ENCODE measurements at places on chromosomes 16 and 17. TPM values are rescaled to one million over a fixed set of nuclear protein-coding genes. Genes with fewer than 3 reads are reported as not detected.
A peak's percentile ranks its signal among the peaks of the same experiment; 100 is the strongest.

GRCh38 chr17:68057531-68057952 is 22.0 kb downstream of the KPNA2 start:
- peak; percentile 65 for DNase-seq

- DNase-seq, result no peak
Observed at GRCh38 chr16:51565184-51565583, 414.1 kb upstream of the SALL1 start.

DNA sequence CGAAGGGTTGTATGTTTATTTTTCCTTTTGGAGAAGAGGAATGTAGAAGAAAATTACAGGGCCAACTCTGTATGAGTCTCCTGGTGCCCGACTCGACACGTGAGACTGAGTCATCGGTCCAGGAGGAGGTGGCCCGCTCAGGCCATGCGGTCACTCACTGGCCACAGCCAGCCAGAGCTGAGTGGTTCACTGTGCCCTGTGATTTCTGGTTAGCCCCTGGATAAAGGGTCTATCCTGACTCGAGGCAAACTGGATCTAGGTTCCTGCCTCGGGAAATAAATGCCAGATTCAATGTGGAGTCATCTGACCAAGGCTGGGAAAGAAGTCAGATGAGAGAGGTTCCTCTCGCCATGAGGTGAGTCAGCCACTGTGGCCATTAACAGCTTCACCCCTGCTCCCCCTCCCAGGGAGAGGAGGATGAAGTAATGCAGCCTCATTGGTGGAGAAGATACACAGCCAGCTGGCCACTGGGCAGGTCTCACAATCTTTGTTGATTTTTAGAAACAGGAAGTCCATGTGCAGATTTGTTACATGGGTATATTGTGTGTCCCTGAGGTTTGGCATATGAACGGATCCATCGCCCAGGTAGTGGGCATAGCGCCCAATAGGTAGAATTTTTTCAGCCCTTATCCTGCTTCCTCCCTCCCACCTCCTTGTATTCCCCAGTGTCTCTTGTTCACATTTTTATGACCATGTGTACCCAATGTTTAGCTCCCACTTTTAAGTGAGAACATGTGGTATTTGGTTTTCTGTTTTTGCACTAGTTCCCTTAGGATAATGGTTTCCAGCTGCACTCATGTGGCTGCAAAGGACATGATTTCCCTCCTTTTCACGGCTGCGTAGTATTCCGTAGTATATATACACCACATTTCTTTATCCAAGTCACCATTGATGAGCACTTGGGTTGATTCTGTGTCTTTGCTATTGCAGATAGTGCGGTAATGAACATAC is 21.7 kb upstream of the USP36 start:
- peak; percentile 97 for DNase-seq

DNA sequence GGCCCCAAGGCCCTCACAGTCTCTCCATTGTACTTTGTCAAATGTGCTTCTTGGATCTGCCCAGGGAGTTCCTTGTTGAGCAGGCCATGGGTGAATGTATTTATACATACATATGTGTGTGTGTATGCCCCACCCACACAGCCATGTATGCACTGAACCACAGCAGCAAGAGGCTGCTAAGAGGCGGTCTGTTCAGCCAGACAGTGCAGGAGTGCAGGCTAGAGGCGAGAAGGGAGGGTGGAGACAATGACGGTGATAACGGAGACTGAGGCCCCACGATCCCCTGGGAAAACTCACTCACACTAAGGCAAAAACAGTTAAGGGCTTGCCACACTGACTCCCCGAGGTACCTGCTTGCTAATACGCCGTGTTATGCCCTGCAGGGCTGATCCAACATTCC is 151.0 kb upstream of the CDC42EP4 start:
- no peak for DNase-seq

- no peak for DNase-seq
Observed at GRCh38 chr17:32357615-32358014, 7.7 kb downstream of the ZNF207 start.

The ALDH3A1 gene
- total RNA-seq, result not detected

GRCh38 chr16:72481419-72481818 is 309.5 kb upstream of the PMFBP1 start:
- DNase-seq, result peak; percentile 82

The NT5C3B gene
- 38.5 TPM for total RNA-seq

The KCNJ18 gene
- total RNA-seq, result not detected

DNA sequence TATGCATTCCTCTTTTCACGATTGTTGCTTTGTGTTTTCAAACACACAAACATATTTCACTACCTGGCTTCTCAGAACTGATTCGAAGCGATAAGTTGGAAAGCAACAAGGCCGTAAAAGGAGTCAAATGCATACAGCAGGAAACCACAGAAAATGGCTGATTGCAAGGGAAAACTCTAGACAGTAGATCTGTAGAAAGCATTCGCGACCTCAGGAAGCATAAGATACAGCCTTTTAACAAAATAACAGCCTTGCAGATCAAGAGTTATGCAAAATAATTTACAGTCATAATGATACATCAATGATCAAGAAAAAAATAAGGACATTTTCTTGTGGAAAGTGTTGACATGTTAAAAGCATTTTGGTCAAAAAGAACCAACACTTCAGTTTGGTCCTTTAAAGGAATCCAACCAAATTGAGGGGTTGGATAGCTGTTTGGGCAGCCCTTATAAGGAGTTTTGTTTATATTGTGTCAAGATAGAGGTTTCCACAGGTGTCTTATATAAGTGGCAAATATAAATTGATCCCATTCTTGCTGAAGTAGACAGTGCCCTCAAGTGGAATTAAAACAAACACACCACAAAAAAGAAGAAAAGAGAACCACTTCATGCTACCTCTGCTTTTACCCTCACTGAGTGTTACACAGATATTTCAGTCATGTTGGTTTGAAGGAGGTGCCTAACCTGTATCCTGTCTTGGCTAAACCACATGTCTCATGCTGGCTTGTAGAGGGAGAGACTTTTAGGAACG is 5.5 kb downstream of the CYLD start:
- peak; percentile 35 for DNase-seq

The TOX3 gene
- not detected for total RNA-seq

- no peak for DNase-seq
Observed at GRCh38 chr17:62981933-62982332, 15.9 kb downstream of the TANC2 start.

GRCh38 chr16:54361246-54361645 is 74.7 kb upstream of the IRX3 start:
- no peak for DNase-seq

DNA sequence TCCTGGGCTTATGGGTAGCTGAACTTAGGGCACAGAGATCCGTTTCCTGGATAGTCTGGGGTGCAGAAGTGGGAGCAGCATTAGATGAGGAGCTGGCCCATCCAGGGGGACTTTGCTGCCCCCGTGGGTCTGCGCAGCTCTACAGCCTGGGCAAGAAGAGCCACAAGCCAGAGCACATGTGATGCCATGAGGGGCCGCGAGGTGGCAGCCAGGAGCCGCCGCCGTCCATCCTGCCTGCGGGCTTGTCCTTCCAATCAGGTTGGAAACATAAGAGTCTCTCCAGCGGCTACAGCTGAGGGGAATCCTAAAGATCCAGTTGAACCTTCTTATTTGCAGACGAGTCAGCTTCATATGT is 21.9 kb downstream of the C1QTNF1 start:
- peak; percentile 76 for DNase-seq

The SLC16A6 gene
- 0.09 TPM for total RNA-seq

DNA sequence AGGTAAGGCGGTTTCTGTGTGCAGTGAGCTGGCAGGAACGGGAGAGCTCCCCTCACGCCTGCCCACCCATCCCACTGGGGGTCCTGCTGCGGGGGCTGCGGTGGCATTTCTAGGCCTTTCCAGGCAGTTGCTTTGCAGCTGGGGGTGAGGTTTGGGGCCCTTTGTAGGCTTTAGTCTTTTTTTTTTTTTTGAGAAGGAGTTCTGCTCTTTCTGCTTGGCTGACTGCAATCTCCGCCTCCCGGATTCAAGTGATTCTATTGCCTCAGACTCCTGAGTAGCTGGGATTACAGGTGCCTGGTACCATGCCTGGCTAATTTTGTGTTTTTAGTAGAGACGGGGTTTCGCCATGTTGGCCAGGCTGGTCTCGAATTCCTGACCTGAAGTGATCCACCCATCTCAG is 11.1 kb downstream of the TSC2 start:
- no peak for DNase-seq

DNA sequence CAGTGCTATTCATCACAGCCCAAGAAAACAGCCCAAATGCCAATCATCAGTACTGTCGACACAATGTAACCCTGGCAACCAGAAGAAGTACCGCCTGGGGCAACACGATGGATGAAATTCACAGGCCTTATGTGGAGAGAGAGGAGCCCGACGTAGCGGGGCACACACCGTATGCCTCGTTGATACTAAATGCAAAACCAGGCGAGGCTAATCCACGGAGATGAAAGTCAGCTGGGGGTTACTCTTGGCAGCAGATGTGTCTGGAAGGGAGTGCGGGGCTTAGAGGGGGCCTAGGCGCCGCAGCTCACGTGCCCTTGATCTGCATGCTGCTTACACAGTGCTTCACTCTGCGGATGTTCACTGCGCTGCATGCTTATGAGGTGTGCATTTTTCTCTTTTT is 29.8 kb downstream of the ITGAE start:
- DNase-seq, result no peak

The RHOT1 gene
- total RNA-seq, result 21.0 TPM

- peak; percentile 89 for DNase-seq
Observed at GRCh38 chr17:3845621-3846436, at the start of gene NCBP3. NCBP3 (minus strand) TSS chr17:3846246; CDS start chr17:3846223, 23 bp downstream.

DNA sequence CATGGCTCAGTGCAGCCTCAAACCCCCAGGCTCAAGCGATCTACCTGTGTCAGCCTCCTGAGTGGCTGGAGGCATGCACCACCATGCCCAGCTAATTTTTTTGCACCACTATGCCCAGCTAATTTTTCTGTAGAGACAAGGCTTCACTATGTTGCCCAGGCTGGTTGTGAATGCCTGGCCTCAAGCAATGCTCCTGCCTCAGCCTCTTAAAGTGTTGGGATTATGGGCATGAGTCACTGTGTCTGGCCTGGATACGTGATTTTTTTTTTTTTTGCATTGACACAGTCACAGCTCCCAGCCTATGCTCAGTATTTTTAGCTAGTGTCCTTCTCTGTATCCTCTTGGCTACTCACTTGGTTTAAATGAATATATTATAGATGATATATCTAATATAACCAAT is 377.0 kb upstream of the TNRC6C start:
- peak; percentile 31 for DNase-seq

DNA sequence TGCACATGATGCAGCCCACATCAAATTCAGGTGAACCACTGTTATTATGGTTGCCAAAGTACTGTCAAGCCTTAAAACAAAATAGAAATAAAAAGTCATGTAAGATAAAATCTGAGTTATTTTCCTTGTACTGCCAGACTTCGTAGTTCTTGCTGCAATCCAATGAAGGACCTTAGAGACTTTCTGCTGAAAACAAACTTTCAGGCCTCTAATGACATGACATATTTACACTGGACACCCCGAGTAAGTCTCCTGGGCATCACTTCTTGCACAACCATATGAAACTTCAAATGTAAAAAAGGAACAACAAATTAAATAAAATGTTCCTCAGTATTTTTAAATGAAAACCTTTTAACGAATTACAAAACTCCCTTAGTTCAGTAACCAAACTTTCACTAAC is 66.7 kb downstream of the TOX3 start:
- no peak for DNase-seq

The RNF213 gene
- total RNA-seq, result 88.7 TPM

DNA sequence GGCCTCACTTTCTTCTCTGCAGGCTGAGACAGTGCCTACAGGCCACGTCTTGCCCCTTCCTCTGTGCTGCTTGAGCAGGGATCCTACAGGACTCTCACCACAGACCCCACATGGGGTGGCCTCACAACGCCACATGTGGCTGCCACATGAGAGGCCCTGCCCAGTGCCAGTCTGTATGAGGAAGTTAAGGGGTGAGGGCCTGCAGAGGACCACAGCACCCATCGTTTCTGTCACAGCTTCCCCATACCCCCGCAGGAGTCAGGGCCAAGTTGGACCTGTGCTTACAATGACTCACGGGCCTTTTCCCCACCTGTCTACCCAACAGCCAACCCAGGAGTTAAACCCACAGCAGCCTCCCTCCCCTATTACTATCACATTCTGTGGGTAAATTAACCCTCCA is 2.9 kb upstream of the GSDMB start:
- no peak for DNase-seq

DNA sequence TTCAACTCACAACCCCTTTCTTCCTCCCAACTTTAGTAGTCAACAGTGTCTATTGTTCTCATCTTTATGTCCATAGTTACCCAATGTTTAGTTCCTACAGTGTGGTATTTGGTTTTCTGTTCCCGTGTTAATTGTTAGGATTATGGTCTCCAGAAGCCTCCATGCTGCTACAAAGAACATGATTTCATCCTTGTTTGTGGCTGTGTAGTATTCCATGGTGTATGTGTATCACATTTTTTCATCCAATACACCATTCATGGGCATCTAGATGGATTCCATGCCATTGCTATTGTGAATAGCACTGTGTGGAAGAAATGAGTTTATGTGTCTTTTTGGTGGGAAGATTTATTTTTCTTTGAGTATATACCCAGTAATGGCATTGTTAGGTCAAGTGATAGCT is 420.3 kb downstream of the XYLT1 start:
- no peak for DNase-seq

DNA sequence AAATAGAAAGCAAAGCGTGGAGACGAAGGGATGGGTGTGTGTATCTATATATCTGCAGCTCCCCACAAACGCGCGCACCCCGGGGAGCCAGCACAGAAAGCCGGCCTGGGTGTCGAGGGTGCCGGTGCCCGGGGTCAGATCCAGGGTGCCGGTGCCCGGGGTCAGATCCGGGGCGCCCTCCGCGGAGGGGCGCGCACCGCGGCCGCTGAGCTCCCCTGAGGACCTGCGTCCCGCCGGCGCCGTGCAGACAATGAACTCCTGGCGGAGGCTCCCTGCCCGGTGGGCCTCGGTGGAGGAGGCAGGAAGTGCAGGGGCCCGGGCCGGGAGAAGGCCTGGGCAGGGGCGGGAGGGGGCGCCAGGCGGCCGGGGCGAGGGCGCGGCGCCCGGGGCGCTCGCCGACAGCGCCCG is 1.1 kb downstream of the ZNF423 start:
- DNase-seq, result no peak

DNA sequence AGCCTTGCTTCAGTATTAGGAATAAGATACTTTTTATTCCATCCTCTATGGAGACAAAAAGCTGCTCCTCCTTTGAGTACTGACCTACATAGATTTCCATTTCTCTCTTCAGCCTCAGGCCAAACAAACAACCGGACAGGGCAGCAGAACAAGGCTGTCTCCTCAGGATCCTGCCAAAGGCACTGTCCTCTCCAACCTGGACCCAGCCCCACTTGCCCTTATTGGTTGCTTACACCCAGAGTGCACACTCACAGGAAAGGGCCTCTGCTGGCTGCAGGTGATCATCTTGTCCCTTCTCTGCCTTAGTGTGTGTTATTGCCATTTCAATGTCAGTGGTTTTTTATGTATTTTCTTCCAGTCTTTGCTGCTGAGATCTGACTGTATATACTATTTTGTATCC is 26.6 kb downstream of the LIG3 start:
- no peak for DNase-seq

GRCh38 chr16:4693956-4694641 is 737 bp downstream of the NUDT16L1 start:
- DNase-seq, result peak; percentile 46

Data from fibroblast of the aortic adventitia (primary cell).